ENCODE measurements at places on chromosomes 11 and 22.

- no peak for DNase-seq
Observed at GRCh38 chr11:12122083-12122482, 11.7 kb downstream of the MICAL2 start.

DNA sequence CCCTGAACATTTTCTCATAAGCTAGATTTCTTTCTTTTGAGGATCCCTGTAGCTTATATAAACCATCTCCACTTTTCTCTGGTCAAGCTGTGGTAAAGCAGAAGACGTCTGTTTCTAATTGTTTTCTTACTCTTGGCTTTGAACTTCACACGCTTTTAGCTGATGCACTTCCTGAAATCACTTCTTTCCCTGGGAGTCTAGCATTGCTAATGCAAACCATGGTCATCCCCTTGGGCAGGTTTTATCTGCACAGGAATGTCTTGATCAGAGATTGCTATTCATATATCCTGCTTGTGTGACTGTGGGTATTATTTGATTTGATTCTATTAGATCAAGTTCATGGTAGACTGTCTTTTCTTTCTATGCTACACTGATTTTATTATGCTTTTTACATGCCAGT is 199.2 kb upstream of the POU2AF2 start:
- DNase-seq, result no peak

DNA sequence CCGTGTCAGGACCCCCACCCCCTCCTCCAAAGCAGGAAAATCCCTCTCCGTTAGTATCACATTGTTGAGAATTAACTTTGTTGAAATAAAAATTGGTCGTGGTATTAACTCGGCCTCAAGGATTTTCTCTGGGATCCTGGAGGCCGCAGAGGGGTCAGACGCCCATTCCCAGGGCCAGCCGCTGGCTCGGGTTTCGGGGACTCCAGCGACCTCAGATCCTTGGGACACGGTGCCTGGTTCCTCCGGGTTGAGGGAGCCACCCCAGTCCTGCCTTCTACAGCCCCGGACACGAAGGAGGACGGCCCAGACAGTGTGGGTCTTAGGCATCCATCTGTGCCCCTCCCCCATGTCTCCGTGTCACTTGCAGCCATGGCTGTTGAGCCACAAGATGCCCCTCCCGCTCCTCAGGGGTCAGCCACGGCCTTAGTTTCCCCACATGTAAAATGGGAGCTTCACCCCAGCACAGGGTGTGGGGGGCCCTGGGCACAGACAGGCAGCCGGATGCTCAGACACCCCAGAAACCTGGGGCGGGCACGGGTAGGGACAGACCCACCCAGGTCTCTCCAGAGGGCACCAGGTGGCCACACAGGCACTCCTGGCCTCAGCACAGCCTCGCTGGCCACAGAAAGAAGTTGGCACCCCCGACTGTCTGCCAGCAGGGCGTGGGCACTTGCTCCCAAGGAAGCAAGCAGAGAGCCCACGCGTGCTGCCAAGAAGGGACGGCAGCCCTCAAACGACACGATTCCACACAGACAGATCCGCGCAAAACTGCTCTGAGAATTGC is 15.5 kb downstream of the GP1BB start:
- DNase-seq, result no peak

DNA sequence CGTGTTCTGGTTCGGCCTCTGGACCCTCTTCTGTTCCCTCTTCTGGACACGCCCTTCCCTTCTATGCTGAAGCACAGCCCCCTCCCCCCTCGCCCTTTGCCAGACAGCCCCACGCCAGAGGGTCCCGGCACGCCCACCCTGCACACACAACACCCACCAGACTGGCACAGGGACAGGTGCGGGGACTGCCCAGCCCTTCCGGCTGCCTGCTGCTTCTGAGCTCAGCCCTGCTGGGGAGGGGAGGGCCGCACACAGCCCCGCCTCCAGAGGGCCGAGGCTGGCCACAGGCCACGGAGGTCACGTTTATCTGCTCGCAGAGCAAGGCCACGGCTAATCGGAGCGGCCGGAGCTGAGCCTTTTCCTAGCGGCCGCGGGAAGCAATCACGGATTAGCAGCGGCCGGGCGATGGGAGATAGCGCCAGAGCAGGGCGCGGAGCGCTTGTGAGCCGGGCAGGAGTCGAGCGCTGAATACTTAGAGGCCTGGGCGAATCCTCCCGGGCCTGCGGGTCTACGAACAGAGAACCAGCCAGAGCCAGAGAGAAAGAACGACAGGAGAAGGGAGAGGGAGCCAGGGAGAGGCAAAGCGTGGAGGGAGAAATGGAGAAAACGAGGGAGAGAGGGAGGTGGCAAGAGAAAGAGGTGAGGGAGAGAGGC is 21.5 kb downstream of the OTUB1 start:
- DNase-seq, result peak; percentile 82

DNA sequence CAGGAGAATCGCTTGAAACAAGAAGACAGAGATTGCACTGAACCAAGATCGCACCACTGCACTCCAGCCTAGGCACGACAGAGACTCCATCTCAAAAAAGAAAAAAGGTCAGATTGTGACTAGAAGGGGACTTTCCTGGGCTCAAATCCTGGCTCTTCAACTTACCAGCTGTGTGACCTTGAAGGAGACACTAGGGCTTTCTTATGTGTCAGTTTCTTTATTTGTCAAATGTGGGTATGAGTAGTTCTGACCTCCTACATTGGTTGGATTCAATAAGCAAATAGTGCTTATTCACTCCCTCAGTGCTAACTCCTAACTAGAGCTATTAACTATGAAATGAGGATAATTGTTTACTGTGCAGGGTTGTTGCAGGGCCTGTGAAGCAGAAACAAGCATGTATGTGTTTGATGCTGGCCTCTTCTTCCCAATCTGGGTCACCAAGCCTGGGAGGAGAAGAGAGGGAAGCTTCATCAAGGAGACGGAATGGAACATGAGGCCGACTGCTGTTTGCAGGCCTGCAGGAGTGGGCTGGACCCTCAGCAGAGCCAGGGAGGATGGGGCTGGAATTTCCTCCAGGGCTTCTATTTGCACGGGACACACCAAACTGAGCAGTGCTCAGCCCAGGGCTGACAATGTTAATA is 22.5 kb downstream of the RHOD start:
- no peak for DNase-seq

DNA sequence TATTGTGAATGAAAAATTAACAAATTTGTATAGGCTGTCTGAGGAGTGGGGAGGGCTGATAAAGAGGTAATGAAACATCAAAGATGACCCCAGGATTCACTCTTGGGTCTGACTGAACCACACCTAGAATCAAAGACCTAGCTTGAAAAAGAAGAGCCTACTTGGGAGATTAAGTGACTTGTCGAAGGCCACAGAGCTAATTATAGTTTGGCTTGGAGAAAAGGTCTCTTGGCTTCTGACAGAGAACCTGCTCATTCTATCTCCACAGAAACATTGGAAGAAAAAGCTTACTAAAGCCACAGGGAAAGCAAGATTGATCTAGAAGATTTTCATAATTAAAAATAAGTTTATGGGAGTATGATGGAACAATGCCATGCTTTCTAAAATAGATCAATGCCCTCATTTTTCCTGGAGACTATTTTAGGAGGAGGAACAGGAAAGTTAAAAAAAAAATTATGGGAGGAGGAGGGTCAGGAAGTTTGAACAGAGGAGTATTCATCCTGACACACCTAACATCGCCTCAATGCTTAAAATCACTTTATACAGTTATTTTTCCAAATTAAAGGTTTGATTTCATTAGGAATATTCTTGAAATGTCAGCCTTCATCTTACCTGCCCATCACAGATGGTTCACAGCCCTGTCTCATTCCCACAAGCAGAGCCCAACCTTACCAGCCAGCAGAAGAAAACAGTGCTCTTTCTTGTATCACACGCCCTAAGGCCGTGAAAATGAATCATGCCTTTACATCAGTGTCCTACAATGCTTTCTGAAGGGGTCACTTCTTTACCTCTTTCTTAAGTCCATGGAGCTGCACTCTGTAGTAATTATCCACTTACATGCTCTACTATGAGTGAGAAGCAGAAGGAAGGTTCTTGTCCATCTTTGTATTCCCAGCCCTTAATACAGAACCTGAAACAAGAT is 231.1 kb upstream of the MPPED2 start:
- DNase-seq, result no peak

GRCh38 chr11:13110145-13110544 is 101.0 kb downstream of the RASSF10 start:
- no peak for DNase-seq

DNA sequence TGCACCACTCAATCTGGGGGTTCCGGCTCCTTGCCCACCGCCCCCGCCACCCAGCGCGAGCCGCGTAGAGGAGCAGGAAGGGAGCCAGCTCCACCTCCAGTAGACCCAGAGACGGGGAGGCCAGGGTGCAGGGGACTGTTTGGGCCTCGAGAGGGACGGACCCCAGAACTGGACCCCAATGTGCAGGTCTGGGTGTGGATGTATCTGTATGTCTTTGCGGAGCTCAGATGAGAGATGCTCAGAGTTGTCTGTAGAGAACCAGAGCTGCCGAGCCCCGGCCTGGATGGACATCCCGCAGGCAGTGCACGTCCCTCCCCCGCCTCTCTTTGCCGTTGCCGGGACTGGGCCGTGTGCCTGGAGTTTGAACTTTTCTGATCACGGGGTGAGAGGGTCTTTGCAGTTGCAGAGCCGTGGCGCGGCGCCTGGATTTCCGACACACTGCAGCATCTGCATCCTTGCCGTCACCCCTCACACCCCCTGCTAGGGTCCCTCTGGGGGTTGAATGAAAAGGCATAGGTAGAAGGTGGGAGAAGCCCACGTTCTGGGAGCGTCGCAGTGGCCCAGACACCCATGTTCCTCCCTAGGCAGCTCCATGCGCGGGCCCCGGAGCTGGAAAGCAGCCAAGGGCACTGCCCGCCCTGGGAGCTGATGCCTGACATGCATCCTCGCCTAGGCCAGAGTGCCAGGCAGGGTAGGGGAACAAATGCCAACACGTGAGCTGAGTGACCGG is 105.2 kb downstream of the KCNQ1 start:
- no peak for DNase-seq

DNA sequence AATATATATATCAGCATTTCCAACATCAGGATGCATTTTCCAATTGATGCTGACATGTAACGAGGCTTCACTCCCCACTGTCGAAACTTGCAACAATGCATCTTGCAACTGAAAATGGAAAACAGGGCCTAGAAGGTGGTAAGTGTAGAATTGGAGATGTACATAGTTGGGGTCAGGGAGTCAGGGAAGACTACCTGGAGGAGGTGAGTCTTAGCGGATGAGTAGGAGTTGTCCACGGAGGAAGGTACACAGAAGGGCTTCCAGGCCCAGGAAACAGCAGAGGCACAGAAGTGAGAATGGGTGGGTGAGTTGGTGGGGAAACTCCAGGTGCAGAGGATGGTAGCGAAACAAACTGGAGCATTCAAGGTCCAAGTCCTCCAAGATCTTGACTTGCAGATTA is 2.0 kb upstream of the GRK2 start:
- DNase-seq, result no peak

DNA sequence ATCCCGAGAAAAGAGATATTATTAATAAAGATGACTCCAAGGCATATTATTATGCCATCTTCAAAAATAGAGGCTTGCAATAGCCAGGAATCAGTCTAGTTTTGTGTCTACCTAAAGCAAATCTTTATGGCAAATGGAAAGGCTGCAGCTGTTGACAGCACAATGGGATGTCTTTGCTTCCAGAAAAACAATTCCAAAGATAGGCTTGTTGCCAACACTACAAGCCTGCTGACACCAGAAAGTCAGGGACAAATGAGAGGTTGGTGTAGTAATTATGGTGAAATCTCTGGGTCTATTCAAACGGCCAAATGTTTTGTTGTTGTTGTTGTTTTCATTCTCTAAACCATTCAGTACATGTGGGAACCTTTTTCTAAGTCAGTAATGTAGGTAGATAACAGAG is 101.8 kb downstream of the LUZP2 start:
- no peak for DNase-seq

- no peak for DNase-seq
Observed at GRCh38 chr22:46994265-46994664, 231.8 kb downstream of the TBC1D22A start.

DNA sequence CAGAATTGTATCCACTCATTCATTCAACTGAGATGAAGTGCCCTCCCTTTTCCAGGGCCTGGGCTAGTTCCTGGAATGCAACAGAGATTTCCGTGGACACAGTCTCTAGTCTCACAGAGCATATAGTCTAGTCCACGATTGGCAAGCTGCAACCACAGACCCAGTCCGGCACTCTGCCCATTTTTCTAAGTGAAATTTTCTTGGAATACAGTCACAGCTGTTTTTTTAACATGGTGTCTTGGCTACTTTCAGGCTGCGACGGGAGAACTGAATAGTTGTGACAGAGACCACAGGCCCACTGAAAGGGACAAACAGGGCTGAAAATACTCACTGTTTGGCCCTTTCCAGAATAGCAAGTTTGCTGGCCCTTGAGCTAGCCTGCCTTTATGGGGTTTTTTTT is 29.2 kb downstream of the ALG12 start:
- DNase-seq, result no peak

GRCh38 chr11:1307163-1307870 is 2.1 kb downstream of the TOLLIP start:
- DNase-seq, result peak; percentile 41

DNA sequence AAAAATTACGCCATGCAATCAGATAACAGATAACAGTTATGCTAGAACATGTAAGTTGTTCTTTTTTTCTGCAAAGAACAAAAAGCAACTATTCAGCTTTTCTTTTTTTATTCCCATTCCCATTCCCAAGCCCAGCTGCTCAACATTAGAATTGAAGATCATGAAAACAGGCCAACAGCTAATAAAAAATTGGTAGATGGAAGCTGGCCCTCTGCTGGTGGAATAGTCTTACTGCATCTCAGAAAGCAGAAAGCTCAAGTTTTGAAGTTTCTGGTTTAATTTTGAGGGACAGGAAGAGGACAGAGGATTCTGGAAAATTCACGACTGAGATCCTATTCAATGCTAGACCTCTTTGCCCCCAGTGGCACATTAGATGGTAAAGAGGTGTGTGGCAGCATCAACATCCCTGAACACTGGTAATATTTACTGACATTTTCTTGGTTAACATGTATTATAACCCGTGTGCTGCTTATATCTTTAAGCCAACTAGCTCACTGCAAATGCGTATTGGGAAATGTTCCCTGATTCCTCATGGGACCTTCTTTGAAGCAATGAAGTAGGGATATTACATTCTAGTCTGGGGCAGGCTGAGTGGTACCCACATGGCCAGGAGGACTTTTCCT is 591.2 kb downstream of the OPCML start:
- no peak for DNase-seq

GRCh38 chr22:25110846-25111578 is 88.6 kb upstream of the CRYBB3 start:
- peak; percentile 87 for DNase-seq

- no peak for DNase-seq
Observed at GRCh38 chr11:73229321-73229895, 11.3 kb downstream of the P2RY2 start.

- no peak for DNase-seq
Observed at GRCh38 chr22:22003233-22003632, 20.6 kb upstream of the TOP3B start.

GRCh38 chr22:20225693-20225966 is 42.5 kb downstream of the RTN4R start:
- no peak for DNase-seq

GRCh38 chr22:32775957-32776356 is 25.5 kb upstream of the TIMP3 start:
- DNase-seq, result no peak

DNA sequence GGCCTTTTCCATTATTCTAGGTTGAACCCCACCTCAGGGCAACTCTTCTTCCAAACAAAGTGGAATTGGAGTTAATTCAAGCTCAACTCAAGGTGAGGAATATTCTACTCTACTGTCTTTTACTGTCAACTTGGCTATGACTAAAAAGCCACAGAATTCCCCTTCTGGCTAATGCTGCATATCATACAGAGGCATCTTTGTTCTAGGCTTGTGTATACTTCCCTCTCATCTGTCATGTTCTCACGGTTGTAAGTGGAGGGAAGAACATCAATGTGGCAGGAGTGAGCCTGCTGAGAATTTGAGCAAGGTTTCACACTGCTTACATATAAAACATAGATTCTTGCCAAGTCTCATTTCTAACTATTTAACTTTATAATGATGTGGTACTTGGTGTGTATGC is 921.4 kb upstream of the CNTN5 start:
- no peak for DNase-seq

Measured in ecto neural progenitor cell (in vitro differentiated cells).